ENCODE measurements at places on chromosomes 11 and 22.

DNA sequence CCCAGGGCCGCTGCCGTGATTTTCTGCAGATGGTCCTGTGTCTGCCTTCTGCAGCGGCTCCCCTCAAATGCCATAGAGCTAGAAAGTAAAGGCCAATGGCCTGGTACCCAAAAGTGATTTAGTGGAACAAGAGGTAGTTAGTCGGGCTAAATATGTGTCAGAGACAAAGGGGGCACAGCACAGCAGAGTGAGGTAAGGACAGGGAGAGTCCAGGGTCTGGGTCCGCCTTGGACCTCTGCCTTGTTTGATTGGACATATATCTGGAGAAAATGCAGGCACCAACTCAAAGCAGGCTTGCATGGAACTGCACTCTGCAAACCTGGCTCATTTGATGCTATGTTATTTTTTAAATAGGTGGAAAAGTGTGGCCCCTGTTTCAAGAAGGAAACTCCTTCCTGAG lies 249.6 kb upstream of the B3GAT1 start:
- no peak for DNase-seq

GRCh38 chr11:72781313-72782080 lies 12.3 kb downstream of the STARD10 start:
- no peak for DNase-seq

DNA sequence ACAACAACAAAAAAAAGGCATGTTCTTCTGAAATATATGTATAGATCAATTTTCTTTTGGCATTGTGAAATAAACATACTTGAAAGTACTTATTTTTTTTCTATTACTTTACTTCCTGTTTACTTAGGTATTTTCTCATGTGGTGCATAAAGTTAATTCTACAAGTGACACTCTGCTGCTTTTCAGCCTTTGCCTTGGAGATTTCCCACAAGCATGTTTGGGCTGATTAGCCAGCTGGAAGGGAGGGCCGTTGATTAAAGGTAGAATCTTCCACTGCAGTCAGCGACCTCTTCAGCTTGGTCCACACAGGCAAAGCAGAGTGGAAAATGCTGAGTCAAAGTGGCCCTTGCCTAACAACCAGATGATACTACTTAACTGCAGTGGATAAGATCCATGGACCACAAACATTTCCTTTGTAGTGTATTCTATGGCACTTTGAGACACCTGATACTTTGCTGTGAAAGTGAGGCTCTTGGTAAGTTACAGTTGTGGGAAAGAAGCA lies 176.0 kb downstream of the ARHGAP42 start:
- DNase-seq, result no peak

GRCh38 chr11:10355257-10355661 lies 50.4 kb downstream of the ADM start:
- no peak for DNase-seq

DNA sequence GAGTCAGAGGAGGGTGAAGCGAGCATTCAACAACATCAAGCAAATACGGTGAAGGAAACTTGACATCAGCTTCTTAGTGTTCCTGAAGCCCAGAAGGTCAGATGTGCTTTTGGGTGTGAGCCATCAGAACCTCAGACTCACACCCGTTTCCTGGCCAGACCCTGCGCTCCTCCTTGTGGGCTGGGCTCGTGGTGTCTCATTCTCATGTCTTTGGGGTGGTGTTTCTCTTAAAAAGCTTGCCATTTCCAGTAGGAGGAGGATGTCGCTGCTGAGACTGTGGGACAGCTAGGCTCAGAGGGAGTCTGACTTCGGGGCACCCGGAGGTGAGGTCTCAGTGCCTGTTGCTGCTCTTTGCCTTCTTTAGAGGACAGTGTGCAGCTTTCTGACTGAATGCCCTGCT lies 24.2 kb downstream of the PPFIBP2 start:
- no peak for DNase-seq

DNA sequence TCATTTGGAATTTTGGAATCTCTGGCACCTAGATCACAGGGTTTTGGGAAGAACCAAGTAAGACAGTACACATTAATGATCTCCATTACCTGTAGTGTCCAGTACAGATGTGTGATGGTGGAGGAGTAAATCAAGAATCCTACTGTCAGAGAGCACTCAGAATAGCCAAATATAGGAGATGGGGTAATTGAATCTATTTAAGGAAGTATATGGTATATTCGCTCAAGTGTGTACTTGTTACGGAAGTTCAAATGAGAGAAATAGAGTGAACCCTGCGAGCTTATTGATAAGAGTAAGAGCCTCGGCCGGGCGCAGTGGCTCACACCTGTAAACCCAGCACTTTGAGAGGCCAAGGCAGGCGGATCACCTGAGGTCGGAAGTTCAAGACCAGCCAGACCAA lies 2.2 kb downstream of the SPCS2 start:
- no peak for DNase-seq

Measured in DMS 273 treated with DMSO at 0.1 percent for 48 hours (cell line).